ENCODE measurements at places on chromosomes 7 and 10. TPM values are rescaled to one million over a fixed set of nuclear protein-coding genes. Genes with fewer than 3 reads are reported as not detected.
A peak's percentile ranks its signal among the peaks of the same experiment; 100 is the strongest.

The PAX4 gene
- total RNA-seq: not detected

The MBL2 gene
- total RNA-seq: not detected

The SUN3 gene
- not detected for total RNA-seq

The LHFPL3 gene
- not detected for total RNA-seq

The TMEM176A gene
- total RNA-seq: 0.35 TPM

- no peak for DNase-seq
Measured at GRCh38 chr10:126160971-126161630, 227.2 kb downstream of the ADAM12 start.

- DNase-seq: no peak
Measured at GRCh38 chr7:71348821-71349681, 217.1 kb downstream of the GALNT17 start.

GRCh38 chr10:117159390-117159789, 21.3 kb upstream of the VAX1 start:
- DNase-seq: no peak

GRCh38 chr7:22863156-22863899, 40.7 kb upstream of the TOMM7 start:
- DNase-seq: no peak

DNA sequence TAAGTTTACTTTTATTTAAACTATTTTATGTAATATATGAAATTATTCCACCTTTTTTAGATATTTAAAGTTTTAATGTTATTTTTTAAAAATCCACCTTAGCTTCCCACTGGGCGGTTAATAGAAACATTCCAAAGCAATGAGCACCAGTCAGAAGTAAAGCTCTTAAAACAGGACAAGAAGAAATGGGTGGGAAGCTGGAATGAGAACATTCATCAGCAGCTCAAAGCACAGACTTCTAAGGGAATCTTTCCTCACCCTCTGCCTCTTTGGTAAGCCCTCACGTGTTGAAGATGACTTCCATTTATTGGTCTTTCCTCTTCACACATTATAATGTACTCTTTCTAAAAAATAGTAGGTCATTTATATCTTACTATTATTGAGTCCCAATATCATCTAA, 3.1 kb downstream of the AGMO start:
- peak; percentile 61 for DNase-seq

DNA sequence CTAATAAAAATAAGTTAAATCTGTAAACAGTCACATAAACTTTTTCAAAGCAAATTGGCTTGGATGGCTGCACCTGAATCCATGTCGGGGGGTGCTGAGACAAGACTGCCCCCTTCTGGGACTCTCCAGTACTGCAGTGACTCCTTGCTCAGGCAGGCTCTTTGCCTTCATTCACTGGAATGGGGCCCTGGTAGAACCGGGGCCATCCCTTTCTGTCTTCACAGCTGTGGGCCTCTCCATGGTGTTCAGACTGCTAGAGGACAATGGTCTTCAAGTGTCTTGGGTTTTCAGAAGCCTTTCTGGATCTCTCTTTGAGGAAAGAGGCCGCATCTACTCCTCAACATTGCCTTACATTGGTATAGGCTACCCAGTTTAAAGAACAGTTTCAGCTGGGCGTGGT, 16.1 kb upstream of the IMPDH1 start:
- DNase-seq: peak; percentile 47

GRCh38 chr7:138396251-138397070, 63.6 kb upstream of the TRIM24 start:
- peak; percentile 97 for DNase-seq

Measured in renal cortical epithelial cell (primary cell).